ENCODE measurements at places on chromosomes 5 and 9.
A peak's percentile ranks its signal among the peaks of the same experiment; 100 is the strongest.

DNA sequence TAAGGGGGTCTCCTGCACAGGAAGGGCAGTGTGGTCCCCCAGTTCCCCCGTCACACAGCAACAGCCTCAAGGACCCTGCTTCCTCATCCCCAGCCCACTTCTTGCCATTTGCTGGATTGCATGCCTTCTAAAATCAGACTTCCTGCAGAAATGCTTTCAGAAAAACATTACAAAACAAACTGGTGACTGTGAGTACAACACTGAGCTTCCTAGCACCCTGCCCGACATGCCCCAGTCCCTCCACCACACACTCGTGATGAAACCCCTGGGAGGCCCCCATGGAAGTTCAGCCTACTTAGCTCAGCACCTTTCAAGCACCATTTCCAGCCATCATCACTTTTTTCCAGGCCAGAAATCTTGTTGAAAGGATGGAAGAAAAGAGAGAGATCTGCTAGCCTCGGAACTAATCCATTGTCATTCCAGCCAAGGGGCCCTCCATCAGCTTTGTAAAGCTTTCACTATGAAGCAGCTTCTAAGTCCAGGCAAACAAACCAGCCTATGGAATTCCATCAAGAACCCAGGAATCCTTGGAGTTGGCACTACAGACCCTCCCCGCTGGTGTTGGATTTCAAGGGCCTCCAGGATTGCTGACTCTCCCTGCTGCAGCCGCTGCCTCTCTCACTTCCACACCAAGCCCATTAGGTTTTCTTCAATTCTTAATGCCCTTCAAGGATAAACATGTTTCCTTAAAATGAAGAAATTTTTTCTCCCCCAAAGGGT, 114.6 kb downstream of the C5orf15 start:
- DNase-seq = no peak

DNA sequence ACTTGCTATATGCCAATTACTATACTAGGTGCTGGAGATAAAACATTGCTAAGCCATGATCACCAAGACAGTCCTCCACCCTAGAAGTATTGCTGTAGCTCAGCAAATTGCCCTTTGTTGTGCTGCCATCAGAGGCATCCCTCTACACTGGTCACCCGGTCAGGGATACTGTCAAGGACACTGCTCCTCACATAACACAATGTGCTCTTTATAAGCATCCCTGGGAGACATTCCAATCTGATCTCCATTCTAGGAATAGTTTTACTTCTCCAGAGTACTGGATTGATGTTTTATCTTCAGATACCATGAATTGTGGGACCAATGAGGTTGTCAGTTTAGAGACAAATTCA, 10.4 kb upstream of the DNAJA1 start:
- no peak for DNase-seq

DNA sequence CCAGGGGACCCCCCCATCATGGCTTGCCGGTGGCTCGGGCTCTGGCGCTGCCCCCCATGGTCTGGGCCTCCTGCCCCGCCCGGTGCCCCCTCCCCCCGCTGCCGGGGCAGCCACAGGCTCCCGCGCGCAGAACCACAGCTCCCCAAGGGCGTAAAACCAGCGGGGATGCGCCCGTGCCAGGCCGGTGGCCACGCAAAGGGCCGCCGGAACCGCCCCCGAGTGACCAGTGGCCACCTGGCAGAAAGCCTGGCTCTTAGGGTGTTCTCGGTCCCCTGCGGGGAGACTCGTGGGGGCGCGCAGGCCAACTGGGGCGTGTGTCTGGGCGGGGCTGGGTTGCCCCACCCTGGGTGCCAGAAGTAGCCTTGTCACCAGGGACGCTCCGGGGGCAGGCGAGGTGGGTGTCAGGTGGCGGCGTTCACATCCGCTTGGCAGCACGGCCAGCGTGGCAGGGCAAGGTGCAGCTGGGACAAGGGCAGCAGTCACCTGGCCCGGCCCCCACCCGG, 515 bp upstream of the AGPAT2 start:
- DNase-seq = no peak

GRCh38 chr5:61755726-61756222, 423.7 kb downstream of the ZSWIM6 start:
- no peak for DNase-seq

- no peak for DNase-seq
These were observed 4.2 kb downstream of the NKX2-5 start for GRCh38 chr5:173230690-173231380.

DNA sequence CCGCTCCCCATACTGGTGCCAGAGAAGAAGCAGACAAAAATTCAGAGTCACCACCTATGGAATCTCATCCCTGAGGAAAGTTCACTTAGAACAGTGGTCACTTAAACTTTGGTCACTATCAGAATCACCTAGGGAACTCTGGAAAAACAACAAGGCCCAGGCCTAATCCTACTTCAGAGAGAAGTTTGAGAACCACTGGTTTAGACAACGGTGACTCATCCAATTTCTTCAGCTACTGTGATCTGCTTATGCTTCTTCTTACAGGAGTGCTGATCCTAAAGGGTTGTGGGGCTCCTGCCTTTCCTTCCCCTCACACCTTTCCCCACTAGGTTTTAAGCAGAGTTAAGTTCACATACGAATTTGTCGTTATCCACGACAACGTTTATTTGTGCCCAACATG, 194.7 kb upstream of the KLF4 start:
- no peak for DNase-seq

- no peak for DNase-seq
These were observed 803.0 kb upstream of the ZNF608 start for GRCh38 chr5:125549322-125549911.

DNA sequence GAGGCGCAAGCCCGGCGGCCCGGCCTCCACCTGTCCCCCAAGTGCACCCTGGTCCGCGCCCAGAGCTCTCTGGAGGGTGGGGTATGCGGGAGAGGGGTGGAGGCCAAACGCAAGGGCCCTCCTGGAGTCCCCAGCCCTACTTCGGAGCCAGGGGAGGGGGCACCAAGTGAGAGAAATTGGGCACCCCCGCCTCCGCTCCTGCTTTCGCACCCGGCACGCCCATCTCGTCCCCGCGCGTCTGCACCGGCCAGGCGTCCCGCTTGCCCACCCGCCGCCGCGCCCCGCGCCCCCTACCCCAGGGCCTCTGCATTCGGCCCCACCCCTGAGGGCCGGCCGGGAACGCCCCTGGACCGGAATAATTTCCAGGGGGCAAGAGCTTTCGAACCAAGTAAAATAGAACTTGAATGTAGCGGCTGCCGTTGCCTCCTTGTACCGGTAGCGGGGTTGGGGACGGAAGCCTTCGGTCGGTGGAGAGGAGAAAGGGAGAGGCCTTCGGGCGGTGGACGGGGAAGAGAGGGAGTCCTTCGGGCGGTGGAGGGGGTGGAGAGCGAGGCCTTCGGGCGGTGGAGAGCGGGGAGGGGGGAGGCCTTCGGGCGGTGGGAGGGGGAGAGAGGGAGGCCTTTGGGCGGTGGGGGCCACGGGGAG, 694 bp upstream of the PHPT1 start:
- no peak for DNase-seq

DNA sequence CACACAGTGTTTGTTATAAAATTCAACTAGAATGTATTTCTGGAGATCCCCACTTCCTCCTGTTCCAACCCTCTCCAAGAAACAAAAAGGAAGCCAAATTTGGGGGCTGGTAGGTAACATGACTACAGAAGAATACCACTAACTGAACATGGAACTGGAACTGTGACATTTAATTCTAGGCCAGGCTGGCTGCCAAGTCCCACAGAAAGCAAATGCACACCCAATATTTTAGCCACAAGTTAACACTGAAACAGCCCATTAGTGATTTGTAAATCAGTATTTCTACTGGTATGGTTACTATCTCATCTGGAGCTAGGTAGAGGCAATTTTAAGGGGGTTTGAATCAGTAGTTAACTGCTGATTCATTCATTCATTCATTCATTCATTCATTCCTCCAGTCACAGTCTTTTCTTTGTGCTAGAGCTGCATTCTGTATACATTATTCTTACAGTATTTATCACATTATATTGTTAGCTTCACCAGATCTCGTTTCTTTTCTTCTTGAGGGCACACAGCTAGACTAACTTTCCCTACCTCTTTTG, 131.7 kb upstream of the GDNF start:
- no peak for DNase-seq

GRCh38 chr9:121929893-121930875, 162.9 kb downstream of the TTLL11 start:
- DNase-seq = peak; percentile 13

GRCh38 chr9:90855208-90855902, 53.7 kb downstream of the SYK start:
- no peak for DNase-seq

- no peak for DNase-seq
These were observed 5.9 kb downstream of the SLC4A9 start for GRCh38 chr5:140365941-140366340.

GRCh38 chr5:92927291-92927778, 653.7 kb downstream of the NR2F1-AS1 start:
- DNase-seq = no peak

DNA sequence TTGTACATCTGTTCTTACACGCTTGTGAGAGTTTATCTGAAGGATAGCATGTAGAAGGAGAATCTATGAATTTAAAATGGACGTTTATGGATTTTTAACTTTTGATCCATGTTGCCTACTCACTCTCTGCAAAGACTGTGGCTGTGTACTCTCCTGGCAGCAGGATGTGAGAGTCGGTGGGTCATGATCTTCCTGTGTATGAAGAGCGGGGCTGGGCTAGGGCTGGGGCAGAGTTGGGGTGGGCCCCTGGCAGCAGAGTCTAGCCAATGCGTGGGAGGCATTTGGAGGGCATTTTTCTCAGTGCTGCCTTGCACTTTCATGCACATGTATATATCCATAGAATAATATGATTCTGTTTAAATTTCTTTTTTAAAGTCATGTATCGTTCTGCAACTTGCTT, 24.0 kb upstream of the DAB2IP start:
- DNase-seq = no peak

DNA sequence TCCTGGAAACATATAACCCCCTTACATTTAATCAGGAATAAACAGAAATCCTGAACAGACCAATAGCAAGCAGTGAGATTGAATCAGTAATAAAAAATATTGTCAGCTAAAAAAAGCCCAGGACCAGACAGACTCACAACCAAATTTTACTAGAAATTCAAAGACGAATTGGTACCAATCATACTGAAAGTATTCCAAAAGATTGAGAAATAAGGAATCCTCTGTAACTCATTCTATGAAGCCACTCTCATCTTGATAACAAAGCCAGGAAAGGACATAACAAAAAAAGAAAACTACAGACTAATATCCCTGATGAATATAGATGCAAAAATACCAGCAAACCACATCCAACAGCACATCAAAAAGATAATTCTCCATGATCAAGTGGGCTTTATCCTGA, 714.0 kb downstream of the SEMA5A start:
- no peak for DNase-seq

- no peak for DNase-seq
These were observed 219.4 kb downstream of the MSX2 start for GRCh38 chr5:174943785-174944184.

DNA sequence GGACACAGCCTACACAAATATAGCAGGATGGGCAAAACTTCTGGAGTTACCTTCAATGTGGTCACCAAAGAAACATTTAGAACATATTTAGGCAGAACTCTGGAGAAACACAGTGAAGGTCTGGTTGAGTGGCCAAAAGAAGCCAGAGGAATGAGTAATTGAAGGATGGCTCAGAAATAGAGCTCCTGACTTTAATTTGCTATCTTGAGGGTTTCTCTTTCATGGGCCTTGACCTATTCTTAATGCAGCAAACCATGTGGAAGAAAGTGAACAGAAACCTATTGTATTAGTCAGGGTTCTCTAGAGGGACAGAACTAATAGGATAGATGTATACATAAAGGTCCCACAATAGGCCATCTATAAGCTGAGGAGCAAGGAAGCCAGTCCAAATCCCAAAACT, 650.5 kb downstream of the ACTL7B start:
- no peak for DNase-seq

Data from EL (cell line).